ENCODE measurements at places on chromosomes 5 and 9.

DNA sequence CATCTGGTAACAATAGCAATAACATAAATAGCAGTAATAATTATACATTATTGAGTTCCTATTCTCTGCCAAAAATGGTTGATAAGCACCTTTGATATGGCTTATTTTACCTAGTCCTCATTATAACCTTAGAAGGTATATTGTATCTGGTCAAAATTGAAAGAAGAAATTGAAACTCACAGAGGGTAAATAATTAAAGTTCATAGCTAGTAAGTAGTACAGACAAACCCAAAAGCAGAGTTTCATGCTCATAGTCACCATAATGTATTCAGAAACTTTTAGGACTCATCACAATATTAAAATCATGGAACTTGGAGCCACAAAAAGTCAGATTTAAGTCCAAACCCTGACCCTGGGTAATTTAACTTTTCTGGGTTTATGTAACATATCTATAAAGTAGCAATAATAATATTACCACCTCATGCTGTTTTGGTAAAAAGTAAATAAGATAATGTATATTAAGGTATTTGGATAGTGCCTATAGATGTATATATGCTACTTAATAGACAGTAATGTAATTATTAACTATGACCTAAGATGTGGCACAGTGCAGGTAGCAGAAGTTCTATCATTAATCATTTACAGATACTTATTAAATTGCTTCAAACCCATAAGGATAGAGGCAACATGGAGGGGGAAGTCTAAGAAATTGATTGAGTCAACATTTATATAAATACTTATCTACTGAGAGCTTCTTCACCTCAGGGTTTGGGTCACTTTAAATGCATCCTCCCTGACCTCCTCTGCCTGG is 32.4 kb downstream of the STK32A start:
- no peak for DNase-seq

GRCh38 chr9:114000063-114000454 is 78.0 kb downstream of the AMBP start:
- no peak for DNase-seq

GRCh38 chr5:125595095-125595494 is 828.1 kb upstream of the GRAMD2B start:
- DNase-seq, result no peak

DNA sequence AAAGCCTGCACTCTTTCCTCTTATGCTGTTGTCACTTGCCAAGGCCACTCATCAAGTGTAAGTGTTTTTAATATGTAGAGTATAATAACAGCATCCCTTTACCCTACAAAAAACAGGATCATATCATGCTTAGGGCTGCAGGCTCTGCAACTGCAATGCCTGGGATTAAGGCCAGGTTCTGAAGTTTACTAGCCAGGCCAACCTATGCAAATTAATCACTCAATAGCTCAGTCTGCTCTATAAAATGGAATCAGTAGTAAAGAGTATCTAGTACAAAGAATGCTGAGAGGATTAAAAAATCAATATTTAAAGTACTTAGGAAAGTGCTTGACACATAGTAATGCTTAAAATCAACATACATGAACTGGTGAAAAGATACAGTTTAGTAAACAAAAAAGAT is 253.3 kb downstream of the EDIL3 start:
- no peak for DNase-seq

GRCh38 chr5:150457121-150457520 is 7.6 kb upstream of the RPS14 start:
- DNase-seq, result no peak

DNA sequence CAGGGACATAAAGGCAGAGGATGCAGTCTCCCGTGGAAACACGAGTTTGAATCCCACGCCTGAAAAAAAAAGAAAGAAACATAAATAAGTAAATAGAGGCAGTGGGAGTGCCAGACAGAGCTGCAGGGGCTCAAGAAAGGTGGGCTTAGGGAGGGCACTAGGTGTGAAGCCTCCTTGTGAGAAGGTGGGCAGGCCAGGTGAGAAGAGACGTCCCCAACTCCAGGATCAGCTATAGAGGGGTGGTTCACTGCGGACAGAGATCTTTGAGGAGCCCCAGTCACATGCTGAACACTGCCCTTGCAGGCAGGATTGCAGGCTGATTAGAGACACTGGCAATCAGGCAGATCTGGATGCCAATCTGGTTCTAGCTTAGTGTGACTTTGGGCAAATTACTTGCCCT is 172.1 kb downstream of the RGS3 start:
- DNase-seq, result no peak

DNA sequence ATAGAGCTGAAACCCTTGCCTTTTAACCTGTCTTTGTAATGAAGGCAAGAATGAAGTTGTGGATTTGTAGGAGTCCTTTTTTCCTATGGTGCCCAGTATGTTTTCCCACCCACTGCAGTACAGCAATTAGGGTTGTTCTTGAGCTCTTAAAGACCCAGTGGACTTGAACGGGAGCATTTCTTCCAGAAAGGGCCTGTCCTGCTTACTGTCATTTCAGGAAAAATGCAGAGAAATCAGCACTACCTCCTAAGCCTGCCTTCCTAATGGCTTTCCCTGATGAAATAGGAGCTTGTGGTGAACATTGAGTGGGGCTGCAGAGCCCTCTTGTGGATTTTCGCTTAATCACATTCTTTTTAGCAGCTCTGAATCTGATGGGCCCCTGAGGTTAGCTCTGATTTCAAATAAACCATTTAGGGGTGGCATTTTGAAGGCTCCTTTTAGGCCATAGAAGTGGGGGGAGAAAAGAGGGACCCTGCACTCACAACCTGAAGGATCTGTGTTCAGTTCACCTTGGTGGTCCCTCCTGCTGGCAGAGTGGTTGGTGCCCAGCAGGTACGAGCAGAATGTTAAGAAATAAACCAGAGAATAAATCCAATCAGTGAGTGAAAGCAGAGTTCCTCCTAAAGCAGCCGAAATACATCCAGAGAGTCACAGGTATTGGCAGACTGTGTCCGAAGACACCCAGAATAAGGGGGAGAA is 188.0 kb upstream of the KLF9 start:
- DNase-seq, result peak; percentile 45

GRCh38 chr9:93930070-93930469 is 25.1 kb downstream of the BARX1 start:
- DNase-seq, result no peak

GRCh38 chr5:36728697-36729543 is 122.5 kb downstream of the SLC1A3 start:
- peak; percentile 23 for DNase-seq

- DNase-seq, result peak; percentile 24
Measured at GRCh38 chr9:85900504-85901201, 40.3 kb upstream of the NAA35 start.

GRCh38 chr9:100397529-100398266 is 29.2 kb upstream of the MSANTD3 start:
- no peak for DNase-seq

DNA sequence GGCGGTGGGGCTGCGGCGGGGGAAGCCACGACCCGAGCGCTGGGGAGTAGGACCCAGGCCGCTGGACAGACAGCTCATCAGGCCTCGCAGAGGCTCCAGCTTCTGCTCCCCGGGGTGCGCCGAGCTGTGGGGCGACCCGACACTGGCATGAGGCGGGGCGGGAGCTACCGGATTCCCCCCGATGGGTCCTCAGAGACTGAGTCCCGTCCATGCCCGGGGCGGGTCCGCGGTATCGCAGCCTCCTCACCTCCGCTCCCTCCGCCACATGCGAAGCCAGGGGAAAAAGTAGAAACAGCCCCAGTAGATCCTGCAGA is 2.6 kb upstream of the CCL27 start:
- DNase-seq, result no peak

DNA sequence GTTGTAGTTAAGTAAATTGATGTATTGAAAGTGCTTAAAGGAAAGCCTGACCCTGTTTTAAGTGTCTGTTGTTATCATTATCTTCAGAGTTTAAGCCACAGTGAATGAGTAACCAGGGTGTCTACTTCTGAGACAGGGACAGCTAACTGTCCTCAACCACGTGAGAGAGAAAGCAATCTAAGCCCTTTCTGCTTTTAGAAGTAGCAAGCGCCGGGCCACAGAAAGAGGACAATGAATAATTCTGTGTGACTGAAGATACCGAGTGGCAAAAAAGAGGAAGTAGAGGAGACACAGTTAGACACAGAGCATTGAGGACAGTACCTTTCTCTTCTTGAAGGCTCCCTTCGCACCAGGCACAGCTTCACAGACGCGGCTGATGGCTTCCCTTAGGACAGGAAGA is 86.3 kb downstream of the S1PR3 start:
- DNase-seq, result no peak

DNA sequence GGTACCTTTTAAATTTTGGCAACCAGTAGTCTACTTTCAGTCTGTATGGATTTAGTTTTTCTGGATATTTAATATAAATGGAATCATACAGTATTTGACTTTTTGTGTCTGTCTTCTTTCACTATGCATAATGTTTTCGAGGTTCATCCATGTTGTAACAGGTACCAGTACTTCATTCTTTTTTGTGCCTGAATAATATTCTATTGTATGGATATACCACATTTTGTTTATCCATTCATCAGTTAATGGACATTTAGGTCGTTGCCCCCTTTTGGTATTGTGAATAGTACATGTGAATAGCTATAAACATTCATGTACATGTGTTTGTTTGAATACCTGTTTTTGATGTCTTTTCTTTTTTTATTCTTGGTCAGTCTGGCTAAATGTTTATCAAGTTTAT is 19.1 kb upstream of the TBCA start:
- DNase-seq, result no peak

- no peak for DNase-seq
Measured at GRCh38 chr9:134101623-134102149, 33.9 kb upstream of the BRD3 start.

GRCh38 chr9:115106642-115107041 is 11.3 kb downstream of the TNC start:
- no peak for DNase-seq

GRCh38 chr5:171307789-171308452 is 1.1 kb upstream of the TLX3 start:
- no peak for DNase-seq

GRCh38 chr5:74295676-74296075 is 344.9 kb downstream of the ENC1 start:
- no peak for DNase-seq

- no peak for DNase-seq
Measured at GRCh38 chr9:93057703-93058354, 672 bp upstream of the SUSD3 start.

- DNase-seq, result no peak
Measured at GRCh38 chr5:10736354-10736753, 24.7 kb downstream of the DAP start.

DNA sequence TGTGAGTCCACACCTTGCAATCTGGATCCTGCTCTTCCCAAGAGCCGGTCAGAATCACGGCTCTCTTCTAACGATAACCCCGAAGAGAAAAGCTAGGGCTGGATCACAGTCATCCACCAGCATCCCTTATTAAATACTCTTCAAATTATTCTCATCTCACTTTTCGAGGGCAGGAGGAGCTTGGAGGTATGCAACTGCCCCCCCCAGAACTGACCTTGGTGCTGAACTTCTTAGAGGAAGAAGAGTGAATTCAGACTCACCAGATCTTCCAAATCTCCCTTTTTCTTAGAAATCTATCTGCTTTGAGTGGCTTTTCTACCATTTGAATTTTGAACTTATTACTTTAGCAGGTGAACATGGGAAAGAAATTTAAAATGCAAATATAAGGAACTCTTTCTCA is 75.7 kb downstream of the MED10 start:
- peak; percentile 21 for DNase-seq

DNA sequence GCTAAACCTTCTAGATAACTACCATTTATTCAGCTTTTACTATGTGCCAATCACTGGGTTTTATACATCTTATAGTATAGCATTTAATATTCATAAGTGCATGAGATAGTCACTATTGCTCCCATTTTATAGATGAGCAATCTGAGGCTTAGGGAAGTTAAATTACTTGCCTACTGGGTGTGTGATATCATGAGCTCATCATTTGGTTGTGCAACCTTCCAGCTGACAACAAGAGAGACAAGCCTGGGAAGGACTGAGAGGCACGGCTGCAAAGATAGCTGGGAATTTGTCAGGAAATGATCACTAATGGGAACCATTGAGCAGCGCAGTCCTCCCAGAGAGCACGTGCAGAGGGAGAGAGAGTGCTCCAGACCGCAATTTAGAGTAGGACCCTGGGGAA is 481.6 kb upstream of the KIF2A start:
- DNase-seq, result no peak

GRCh38 chr9:104025104-104025503 is 69.0 kb upstream of the SMC2 start:
- DNase-seq, result no peak

DNA sequence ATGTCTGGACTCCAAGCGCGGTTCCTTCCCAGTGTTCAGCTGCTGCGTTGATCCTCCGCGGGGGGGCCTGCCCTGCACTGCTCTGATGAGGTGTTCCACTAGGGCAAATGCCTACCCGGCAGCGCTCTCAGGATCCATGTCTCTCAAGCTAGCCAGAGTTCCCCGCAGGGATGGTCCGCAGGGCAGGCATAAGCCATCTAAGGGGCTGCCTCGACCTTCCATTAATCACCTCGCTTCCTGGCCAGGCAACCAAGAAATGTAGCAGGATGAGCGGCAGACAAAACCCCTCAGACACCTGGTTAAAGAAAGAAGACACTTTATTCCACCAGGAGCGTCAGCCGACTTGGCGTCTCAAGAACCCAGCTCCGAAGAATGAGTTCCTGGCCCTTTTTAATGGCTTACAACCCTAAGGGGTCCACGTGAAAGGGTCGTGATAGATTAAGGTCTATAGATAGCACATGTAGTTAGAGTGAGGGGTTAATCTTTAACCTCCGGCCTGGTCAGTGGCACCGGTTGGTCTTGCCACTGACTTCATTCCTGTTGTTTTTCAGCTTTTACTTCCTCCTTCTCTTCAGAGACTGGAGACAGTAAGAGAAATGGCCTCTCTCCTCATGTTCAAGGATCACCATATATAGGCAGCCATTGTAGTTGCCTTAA is 47.2 kb upstream of the COX7C start:
- DNase-seq, result no peak

- no peak for DNase-seq
Measured at GRCh38 chr9:126106404-126106803, 220.2 kb upstream of the MVB12B start.

GRCh38 chr9:19769213-19769612 is 19.6 kb downstream of the SLC24A2 start:
- DNase-seq, result no peak

DNA sequence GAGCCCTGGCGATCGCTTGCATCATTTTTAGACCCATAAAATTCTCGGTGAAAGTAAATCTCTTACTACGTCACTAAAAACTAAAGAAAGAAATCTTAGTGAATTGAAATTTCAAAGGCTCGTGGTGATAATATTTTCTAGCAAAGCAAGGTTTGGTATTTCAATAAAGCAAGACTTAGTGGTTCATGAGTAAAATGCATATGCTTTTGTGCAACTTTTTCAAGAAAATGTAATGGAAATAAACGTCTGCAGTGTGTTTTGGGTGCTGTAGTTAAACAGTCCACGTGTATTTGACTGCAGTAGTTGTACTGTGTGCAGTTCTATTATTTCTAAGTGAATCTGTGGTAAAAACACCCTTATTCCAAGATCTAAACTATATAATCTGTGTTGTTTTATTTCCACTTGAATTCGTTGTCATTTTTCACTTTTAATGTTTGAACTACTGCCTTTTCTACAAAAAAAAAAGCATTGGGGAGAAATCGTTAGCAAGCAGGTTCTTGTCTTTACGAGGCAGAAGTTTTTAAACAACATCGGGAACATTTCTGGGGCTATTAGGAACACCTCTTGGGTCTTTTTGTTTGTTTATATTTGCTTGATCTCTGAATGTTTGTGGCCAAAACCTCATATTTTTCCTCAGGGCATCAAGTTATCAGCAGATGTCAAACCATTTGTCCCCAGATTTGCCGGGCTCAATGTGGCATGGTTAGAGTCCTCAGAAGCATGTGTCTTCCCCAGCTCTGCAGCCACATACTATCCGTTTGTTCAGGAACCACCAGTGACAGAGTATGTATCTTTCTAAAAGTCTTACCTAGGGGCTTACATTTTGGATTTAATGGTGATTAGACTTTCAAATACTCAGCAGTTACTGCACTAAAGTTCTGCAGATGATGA is 960 bp downstream of the SECISBP2 start:
- DNase-seq, result no peak

Data from DND-41 (cell line).